ENCODE measurements at places on chromosomes 7 and 10.

- DNase-seq = peak; percentile 63
These were observed 247.3 kb upstream of the PITRM1 start for GRCh38 chr10:3419719-3420495.

DNA sequence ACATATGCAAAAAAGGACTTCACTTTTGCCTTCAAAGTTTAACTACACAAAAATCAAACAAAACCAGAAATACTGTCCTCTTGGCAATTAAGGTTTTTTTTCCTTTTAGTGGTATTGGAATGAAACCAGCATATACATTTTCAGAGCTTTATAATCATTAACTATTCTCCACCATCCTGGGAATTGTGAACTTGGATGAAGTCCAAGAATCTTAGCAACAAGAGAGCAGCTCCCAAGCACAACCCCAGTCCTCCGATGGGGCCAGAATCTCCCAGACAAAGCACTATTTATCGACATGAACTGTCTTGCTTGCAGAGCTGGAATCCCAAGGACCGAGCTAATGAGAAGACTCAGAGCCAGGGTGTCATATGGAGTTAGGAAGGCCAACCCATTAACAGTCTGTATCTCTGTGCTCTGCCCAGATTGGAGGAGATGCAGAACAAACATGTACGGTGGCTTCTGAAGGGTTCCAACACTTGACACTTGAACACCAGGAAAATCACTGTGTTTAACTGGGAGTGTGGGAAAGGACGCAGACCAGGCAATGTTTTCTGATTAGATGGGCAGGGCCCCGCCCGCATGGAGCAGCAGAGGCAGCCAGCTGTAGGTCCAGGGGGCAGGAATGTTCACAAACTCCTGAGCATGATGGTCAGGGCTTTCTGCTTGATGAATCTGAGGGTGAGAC, 35.5 kb downstream of the PPP1R3C start:
- no peak for DNase-seq

DNA sequence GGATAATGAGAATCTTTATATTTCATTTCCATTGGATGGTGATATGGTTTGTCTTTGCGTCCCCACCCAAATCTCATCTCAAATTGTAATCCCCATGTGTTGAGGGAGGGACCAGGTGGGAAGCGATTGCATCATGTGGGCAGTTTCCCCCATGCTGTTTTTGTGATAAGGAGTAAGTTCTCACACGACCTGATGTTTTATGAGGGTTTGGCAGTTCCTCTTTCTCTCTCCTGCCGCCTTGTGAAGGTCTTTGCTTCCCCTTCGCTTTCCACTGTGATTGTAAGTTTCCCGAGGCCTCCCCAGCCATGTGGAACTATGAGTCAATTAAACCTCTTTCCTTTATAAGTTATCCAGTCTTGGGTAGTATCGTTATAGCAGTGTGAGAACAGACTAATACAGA, 59.4 kb downstream of the MTPN start:
- DNase-seq = no peak

DNA sequence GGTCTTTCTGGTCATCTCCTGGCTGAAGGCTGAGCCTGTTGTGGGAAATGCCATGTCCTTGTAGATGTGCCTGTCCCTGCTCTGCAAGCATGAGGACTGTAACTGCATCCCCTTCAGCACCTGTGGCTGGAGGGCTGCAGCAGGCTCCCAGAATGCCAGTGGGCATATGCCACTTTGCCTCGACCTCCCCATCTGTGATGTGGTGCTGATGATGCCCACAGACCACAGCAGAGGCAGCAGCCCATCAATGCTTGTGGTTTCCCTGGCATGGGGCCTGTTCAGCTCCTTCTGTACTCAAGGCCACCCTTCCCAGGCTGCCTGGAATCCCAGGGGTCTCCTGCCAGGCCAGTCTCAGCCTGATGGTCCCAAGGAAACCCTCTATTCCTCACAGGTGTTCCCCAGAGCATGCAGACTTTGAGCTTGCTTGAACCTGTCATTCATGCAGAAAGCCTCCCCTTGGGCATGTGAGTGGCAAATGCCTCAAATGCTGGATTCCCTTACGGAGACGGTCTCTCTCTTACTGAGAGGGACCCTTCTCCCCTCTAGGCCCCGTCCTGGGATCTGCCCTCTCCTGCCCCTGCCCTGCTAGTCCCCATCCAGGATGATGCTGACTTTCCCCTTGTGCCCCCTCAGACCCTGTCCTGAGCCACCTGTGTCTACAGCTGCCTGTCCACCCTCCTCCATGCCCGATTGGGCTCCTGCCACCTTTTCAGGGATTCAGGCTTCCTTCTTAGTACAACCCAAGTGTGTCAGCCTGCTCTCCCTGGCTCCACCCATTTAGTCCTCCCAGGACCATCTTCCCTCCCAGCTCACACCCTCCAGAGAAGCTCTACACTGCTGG, 50.9 kb upstream of the ANTXRL start:
- peak; percentile 69 for DNase-seq

DNA sequence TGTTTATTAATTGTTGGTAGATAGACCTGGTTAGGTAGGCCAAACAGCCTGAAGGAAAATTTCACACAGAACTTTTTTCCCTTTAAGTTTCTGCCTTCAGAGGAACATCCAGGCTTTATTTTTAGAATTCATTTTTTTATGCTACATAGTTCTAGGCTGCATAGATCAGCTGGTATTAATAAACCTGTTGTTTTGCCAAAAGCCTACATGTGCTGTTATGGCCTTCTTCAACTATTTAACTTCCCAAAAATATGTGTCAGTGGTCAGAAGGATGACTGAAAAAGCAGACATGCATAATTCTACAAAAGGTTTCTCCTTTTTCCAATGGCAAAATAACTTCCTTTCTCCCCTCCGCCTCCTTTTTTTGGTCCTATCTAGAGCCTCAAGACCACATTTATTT, 303.0 kb upstream of the DKK1 start:
- DNase-seq = no peak

- no peak for DNase-seq
These were observed 205.3 kb upstream of the GALNT17 start for GRCh38 chr7:70926666-70927065.

DNA sequence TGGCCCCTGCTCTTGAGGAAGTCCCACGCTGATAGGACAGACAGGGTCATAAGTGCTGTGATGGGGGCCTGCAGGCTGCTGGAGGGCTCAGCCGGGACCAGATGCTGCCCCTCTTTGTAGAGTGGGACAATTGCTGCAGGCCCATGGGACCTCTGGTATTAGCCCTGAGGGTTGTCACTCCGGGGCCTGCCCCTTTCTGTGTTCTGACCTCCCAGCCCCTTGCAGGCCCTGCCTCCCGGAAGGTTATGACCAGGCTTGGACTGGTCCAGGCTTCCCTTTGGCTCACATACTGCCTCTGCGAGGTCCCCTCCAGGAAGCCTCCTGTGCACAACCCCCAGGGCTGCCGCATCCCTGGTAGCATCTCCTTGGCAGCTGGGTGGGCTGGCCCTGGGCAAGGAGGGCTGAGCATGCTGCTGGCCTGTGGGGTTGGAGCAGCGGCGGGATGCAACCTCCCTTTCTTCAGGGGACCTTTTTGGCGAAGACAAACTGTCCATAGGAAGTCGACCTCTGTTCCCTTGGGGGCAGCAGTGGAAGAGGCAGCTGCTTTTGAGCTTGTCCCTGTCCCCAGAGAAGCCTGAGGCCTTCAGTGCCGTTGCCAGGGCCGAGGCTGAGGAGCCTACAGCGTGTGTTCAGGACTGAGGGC, 8.8 kb downstream of the LIMK1 start:
- no peak for DNase-seq

Data from lower leg skin (tissue), 4 donors.